Activated CD4-positive, alpha-beta T cell treated with anti-CD3 and anti-CD28 coated beads, Interleukin-2, amount 50 U/mL, for 48 hours (primary cell): ENCODE measurements at places on chromosomes 7 and 10.

- no peak for DNase-seq
Measured at GRCh38 chr10:71297343-71297742, 21.7 kb upstream of the SLC29A3 start.

DNA sequence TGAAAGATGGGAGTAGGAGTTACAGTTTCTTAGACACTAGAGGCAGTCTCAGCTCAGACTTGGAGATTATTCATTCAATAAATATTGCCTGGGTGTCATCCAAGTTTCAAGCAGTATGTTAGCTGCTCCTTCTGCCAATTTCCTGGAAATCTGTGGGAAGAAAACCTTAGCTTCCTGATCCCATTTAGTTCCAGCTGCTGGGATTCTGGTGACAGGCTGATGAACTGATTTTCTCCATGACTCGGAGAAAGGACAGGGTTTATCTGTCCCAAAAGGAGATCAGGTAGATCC is 95.8 kb downstream of the CLEC2L start:
- no peak for DNase-seq

- DNase-seq, result no peak
Measured at GRCh38 chr10:75400771-75401568, 594 bp downstream of the ZNF503 start.

DNA sequence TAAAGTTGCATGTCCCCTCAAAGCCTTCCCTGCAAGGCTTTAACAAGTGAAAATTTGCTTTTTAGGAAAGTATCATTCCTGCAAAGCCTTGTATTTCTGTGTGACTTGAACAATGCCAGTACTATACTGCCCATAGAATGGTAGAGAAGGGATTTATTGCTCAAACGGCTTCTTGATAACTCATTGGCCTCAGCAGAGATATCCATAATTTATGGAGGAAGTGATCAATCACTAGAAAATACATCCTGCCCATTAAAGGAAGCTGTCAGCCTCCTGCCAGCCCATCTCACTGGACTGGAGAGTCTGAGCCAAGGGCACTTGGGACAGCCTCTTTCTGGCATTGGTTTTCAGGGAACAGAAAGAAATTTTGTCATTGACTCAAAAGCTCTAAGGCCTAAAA is 152.6 kb downstream of the XPNPEP1 start:
- DNase-seq, result no peak

DNA sequence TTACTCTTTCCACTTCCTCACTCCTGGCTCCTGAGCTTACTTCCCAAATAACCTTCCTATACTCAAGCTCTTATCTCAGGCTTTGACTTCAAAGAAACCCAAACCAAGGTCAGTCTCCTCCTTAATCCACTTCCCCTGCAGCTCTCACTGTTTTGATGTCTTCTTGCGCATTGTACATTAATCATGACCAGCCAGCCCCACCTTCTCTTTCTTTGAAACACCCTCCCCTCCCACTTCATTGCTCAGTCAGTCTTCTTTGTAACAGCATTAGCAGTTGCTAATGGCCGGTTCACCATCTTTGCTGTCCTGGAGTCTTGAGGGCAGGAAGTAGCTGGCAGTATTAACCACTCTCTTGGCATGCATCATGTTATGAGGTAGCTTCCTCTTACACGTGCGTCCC is 57.9 kb upstream of the CHCHD3 start:
- DNase-seq, result no peak
